ENCODE measurements at places on chromosomes 6 and 20. TPM values are rescaled to one million over a fixed set of nuclear protein-coding genes. Genes with fewer than 3 reads are reported as not detected.

GRCh38 chr6:99768166-99768565, 161.5 kb downstream of the PRDM13 start:
- no peak for DNase-seq

DNA sequence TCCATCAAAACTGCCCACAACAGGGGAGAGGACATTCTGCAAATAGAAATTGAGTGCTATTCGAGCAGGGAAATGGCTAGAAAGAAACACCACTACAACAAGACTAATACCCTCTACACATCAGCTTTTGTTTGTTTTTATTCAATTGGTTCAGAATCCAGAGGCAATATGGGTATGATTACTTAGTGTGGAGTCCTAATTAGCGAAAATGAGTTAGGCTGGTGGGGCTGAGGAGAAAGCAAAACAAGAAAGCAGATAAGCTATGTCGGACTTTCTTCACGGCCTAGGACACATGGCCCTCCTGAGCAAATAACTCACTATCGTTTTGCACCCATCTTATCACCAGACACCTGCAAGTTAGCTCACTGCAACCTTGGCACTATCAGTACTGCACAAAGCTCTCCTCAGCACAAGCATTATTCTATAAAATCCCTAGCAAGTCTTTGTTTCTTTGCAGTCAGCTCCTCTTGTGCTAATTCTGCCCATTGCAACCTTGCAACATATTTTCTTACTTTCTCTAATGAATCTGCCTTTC, 31.3 kb upstream of the SH3BGRL2 start:
- DNase-seq: no peak

- no peak for DNase-seq
Measured at GRCh38 chr6:126905917-126906316, 212.6 kb upstream of the RSPO3 start.

DNA sequence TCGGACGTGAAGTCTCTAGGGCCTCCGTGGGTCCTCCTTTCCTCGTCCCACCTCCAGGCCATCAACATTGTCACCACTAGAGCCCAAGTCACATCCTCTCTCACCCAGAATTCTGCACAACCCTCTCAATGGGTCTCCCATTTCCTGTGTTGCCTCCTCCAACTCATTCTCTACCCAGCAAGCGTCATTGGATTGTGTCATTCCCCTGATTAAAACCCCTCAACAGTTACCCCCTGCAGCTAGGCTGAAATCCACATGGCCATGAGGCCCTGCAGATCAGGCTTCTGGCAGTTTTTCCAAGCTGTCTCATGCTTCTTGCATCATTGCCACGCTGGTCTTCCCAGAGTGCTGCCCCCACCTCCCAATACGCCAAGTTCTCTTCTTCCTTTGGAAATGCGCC, 12.9 kb upstream of the FAM210B start:
- no peak for DNase-seq

DNA sequence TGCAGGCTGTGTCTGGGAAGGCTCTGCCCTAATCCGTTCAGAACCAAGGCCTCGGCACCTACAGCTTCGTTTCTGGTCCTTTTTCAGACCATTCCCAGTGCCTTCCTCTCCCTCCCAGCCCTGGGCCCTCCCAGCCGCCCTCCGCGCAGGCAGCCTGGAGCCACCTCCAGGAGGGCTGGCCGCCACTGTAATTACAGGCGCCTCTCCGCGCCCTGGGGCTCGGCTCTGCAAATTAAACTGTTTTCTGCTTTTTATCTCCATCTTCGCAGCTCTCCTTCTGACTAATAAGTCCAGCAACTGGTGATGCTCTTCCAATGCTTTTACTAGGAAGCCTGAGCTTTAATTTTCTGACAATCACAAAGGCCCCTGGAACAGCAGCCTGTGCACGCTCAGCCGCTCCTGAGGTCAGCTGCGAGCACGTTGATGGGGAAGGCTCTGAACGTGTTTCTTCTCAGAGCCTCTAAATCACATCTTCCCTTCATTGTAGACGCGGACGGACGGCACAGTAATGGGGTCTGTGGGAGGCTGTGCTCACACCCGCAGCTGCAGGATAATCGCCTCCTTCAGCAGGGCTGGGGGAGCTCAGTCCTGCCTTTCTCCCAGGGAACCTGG, 194.6 kb downstream of the DLL1 start:
- DNase-seq: no peak

DNA sequence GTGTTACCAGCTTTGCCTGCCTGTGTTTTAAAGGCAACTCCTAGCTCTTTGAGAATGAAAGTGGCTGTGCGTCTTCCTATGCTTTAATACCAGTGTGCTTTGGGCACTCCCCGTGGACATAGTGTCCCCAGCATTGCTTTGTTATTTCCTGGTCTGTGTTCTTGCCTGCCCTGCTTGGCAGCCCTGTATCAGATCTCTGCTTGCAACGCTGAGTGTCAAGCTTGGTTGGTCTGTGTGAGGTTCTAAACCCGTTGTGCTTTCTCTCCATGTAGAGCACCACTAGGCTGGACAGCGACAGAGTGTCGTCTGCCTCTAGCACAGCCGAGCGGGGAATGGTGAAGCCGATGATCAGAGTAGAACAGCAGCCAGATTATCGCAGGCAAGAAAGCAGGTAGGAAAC, 80.2 kb downstream of the AFDN start:
- DNase-seq: no peak

DNA sequence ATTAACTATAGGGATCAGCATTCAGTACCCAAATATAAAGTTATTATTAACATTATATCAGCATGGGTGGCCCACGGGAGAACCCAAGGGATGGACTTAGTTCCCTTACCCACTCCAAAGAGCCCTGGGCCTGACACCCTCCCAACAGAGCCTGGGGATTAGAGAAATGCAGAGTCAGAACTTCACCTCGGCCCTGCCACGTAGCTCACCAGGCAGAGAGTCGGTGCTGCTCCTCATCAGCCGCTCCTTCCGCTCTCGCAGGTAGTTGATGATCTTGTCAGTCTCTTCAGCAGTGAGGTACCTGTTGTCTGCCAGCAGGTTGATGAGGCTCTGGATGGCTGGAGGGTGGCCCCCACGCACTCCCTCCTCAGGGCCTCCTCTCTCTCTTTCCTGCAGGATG, 26.6 kb downstream of the NCOA5 start:
- DNase-seq: no peak

The LGSN gene
- total RNA-seq: not detected

The RNF182 gene
- not detected for total RNA-seq

DNA sequence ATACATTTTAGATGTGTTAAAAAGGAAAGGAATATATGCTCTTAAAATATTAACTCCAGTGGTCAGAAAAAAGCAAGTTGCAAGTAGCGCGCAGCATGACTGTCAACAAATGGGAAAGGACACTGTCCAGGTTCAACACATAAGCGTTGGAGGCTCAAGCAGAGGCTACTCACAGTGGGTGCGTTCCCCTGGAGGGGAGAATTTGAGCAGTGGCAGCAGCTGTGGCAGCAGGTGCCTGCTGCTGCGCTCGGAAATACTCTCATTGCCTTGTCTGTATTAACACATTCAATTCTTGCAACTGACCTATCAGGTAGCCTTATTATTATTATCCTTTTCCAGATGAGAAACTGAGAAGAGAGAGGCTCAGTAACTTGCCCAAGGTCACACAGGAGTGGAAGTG, 21.9 kb upstream of the CCN6 start:
- DNase-seq: no peak

The KCNG1 gene
- total RNA-seq: 2.5 TPM

DNA sequence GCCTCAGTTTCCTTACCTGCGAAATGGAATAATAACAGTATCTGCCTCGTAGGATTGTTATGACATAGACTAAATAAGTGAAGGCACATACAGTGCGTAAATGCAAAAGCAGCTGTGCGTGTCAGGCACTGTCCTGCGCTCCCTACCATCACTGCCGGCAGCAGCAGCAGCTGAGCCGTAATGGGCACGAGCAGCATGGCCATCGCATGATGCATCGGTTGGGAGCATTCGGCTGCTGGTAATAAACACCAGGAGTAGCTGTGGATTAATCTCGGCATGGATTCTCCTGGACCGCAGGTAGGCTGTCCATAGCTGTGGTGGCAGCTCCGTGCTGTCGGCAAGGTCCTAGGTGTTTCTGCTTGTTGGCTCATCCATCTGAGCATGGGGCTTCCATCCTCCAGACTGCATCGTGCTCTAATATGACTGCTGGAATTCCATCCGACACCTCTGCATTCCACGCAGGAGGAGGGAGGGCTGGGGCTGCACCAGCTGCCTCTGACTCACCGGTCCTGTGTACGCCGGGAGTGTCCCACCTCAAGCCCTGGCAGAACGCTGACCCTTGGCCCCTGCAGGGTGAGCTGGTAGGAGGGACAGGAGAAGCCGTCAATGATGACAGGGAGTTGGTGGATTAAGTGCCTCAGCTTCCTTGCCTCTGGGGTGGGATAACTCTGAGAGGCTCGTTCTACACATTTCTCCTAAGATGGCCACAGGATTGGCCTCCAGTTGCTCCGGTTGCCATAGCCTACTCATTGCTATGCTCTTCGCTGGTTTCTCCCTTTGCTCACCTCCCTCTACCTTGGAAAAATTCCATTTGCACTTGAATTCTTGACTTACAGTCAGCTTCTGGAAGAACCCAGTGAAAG, 100.9 kb upstream of the PMEPA1 start:
- no peak for DNase-seq

DNA sequence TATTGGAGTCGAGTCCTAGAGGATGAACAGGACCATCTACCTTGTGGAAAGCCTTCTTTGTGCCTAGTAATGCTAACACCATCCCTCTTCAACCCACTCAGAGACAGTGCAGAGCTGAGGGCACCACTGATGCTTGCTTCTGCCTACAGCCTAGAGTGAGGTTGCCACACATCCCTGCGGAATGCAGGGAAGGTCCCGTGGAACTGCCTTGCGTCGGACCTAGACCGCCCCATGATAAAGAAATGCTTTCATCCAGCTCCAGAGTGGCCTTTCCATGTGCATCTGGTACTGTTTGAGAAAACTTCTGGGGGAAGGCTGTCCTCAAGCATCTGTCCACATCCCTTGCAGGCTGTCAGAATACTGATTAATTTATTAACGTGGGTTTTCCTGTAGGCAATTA, 168.4 kb downstream of the PHACTR1 start:
- no peak for DNase-seq

GRCh38 chr6:7617801-7618764, 28.1 kb downstream of the SNRNP48 start:
- peak; percentile 42 for DNase-seq

Measured in activated CD4-positive, alpha-beta T cell treated with anti-CD3 and anti-CD28 coated beads for 36 hours (primary cell).